ENCODE measurements at places on chromosomes 1 and 21.

GRCh38 chr1:24696041-24696755, 49.0 kb upstream of the CLIC4 start:
- DNase-seq = no peak

- DNase-seq = no peak
Measured at GRCh38 chr1:39842030-39842678, 41.1 kb downstream of the TRIT1 start.

- no peak for DNase-seq
Measured at GRCh38 chr1:20685099-20685662, 24.0 kb upstream of the DDOST start.

DNA sequence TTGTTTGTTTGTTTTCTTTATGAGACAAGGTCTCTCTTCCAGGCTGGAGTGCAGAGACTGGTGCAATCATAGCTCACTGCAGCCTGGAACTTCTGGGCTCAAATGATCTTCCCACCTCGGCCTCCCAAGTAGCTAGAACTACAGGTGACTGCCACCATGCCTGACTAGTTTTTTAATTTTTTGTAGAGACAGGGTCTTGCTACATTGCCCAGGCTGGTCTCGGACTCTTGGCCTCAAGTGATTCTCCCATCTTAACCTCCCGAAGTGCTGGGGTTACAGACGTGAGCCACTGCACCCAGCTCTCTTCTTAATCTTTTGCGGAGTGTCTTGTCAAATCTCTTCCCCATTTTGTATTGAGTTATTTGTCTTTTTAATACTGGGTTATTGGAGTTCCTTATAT, 32.6 kb upstream of the PARP1 start:
- DNase-seq = no peak

GRCh38 chr1:145985129-145985501, 11.3 kb downstream of the TXNIP start:
- no peak for DNase-seq

- DNase-seq = no peak
Measured at GRCh38 chr1:28640766-28641165, 2.1 kb downstream of the TAF12 start.

- DNase-seq = no peak
Measured at GRCh38 chr1:9900142-9901043, 9.7 kb downstream of the CTNNBIP1 start.

All from H4 (cell line).